ENCODE measurements at places on chromosomes 11 and 22. TPM values are rescaled to one million over a fixed set of nuclear protein-coding genes. Genes with fewer than 3 reads are reported as not detected.
A peak's percentile ranks its signal among the peaks of the same experiment; 100 is the strongest.

The SLC22A8 gene
- total RNA-seq, result not detected

The OR2D2 gene
- 1.3 TPM for total RNA-seq

The DEFB131B gene
- total RNA-seq, result not detected

GRCh38 chr22:36756031-36756430 lies 19.9 kb downstream of the IFT27 start:
- DNase-seq, result no peak
- H3K27me3 ChIP-seq, result no peaks in the 10 kb centered on the region
- H3K27ac ChIP-seq, result no peak overlapping the region
- H3K4me1 ChIP-seq, result no peaks in the 10 kb centered on the region
- no peak overlapping the region for H3K4me3 ChIP-seq

The MTFP1 gene
- 6.4 TPM for total RNA-seq

The GSTT2B gene
- not detected for total RNA-seq

GRCh38 chr11:122240638-122241037 lies 124.6 kb upstream of the BLID start:
- no peak overlapping the region for H3K27ac ChIP-seq
- no peaks in the 10 kb centered on the region for H3K27me3 ChIP-seq
- no peaks in the 10 kb centered on the region for H3K36me3 ChIP-seq
- H3K4me3 ChIP-seq, result no peak overlapping the region

DNA sequence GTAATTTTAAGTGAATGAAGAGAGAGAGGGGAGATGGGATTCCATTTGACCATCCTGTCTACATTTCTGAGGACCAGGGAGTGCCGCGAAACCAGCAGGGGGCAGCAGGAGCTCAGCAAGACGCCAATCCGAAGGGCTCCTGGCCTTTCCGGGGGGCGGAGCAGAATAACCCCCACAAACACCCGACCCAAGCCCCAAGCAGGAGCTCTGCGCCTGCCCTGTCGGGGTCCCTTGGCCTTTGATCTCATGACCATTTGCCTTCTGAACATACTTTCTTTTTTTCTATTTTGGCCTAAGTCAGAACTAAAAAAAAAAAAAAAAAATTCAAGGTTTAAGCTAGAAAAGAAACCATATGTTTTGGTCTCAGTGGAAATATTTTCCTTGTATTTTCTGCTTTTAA lies 21.9 kb upstream of the SCN2B start:
- DNase-seq, result peak; percentile 17
- no peaks in the 10 kb centered on the region for H3K36me3 ChIP-seq
- H3K27ac ChIP-seq, result no peak overlapping the region
- H3K4me3 ChIP-seq, result peak overlapping the region; percentile 38
- H3K4me1 ChIP-seq, result peaks cover 15% of the 10 kb centered on the region

- no peak overlapping the region for H3K4me3 ChIP-seq
- H3K4me1 ChIP-seq, result peaks cover 29% of the 10 kb centered on the region
- H3K27ac ChIP-seq, result no peak overlapping the region
- no peak for DNase-seq
- H3K27me3 ChIP-seq, result no peaks in the 10 kb centered on the region
Measured at GRCh38 chr11:58567889-58568512, 7.7 kb downstream of the LPXN start.

The IRF7 gene
- 45.4 TPM for total RNA-seq

- no peaks in the 10 kb centered on the region for H3K36me3 ChIP-seq
- peak overlapping the region; percentile 40 for H3K4me3 ChIP-seq
- no peak for DNase-seq
- H3K27ac ChIP-seq, result no peak overlapping the region
Measured at GRCh38 chr11:126585388-126585773, 229.9 kb downstream of the ST3GAL4 start.

GRCh38 chr11:13366266-13367026 lies 88.9 kb downstream of the BMAL1 start:
- H3K27me3 ChIP-seq, result no peaks in the 10 kb centered on the region
- H3K4me3 ChIP-seq, result no peak overlapping the region
- no peaks in the 10 kb centered on the region for H3K4me1 ChIP-seq
- H3K36me3 ChIP-seq, result peaks cover 46% of the 10 kb centered on the region
- H3K27ac ChIP-seq, result no peak overlapping the region

GRCh38 chr22:29443452-29443851 lies 5.1 kb downstream of the RFPL1 start:
- no peak overlapping the region for H3K27ac ChIP-seq
- DNase-seq, result no peak
- no peaks in the 10 kb centered on the region for H3K4me1 ChIP-seq
- no peaks in the 10 kb centered on the region for H3K36me3 ChIP-seq

The ARSA gene
- total RNA-seq, result 75.4 TPM

The IRAG1 gene
- 281 TPM for total RNA-seq

GRCh38 chr11:93166194-93166593 lies 31.6 kb downstream of the SLC36A4 start:
- H3K36me3 ChIP-seq, result peaks cover 11% of the 10 kb centered on the region
- no peaks in the 10 kb centered on the region for H3K4me1 ChIP-seq
- no peaks in the 10 kb centered on the region for H3K27me3 ChIP-seq
- no peak overlapping the region for H3K27ac ChIP-seq

The IGLL1 gene
- total RNA-seq, result not detected

The LTO1 gene
- 23.6 TPM for total RNA-seq

The LRRC32 gene
- 133 TPM for total RNA-seq

DNA sequence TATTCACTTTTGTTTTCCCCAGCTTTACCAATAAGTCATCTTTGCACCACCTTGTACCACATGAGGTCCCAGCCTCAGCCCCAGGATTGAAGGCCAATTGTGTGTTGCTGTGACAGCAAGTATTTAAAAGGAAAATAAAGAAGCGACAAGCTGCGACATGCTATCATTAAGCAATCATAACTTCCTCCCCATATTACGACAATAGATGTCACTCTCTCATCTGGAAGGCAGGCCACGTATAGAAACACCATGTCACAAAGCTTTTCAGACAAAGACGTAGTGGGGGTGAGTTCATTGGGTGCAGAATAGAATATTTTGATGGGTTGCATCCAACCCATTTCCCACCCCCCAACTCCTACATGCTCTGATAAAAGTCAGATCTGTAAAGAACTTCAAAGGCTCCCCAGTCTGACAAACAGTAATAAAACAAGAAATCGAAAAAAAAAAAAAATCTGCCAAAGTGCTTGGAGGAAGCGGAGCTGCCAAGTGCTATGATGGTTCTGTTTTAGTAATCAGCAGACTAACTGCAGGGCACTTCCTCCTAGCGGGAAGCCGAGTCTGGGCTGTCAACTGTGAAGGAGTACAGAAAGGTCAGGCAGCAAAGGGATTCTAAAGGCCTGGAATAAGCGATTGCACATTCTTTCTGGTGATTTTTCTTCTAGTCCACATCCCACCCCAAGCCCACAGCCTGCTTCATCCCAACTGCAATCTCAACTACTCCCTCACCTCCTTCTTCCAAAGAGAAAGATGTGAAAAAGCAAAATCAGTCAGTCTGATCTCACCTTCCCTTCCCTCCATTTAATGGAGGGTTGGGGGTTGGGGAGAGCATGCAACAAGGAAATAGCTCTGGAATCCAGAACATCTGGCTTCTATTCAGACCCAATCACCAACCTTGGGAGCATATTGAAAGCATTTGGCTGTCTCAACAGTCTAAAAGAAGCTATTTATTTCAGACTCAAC lies 131.4 kb upstream of the UBASH3B start:
- H3K27ac ChIP-seq, result no peak overlapping the region
- no peak overlapping the region for H3K4me3 ChIP-seq
- no peaks in the 10 kb centered on the region for H3K27me3 ChIP-seq

GRCh38 chr22:45587638-45588505 lies 83.8 kb upstream of the ATXN10 start:
- no peak overlapping the region for H3K4me3 ChIP-seq
- no peak overlapping the region for H3K27ac ChIP-seq
- no peaks in the 10 kb centered on the region for H3K4me1 ChIP-seq
- H3K36me3 ChIP-seq, result peaks cover 6% of the 10 kb centered on the region

The TMEM86A gene
- 5.3 TPM for total RNA-seq

The IFT27 gene
- total RNA-seq, result 15.0 TPM

DNA sequence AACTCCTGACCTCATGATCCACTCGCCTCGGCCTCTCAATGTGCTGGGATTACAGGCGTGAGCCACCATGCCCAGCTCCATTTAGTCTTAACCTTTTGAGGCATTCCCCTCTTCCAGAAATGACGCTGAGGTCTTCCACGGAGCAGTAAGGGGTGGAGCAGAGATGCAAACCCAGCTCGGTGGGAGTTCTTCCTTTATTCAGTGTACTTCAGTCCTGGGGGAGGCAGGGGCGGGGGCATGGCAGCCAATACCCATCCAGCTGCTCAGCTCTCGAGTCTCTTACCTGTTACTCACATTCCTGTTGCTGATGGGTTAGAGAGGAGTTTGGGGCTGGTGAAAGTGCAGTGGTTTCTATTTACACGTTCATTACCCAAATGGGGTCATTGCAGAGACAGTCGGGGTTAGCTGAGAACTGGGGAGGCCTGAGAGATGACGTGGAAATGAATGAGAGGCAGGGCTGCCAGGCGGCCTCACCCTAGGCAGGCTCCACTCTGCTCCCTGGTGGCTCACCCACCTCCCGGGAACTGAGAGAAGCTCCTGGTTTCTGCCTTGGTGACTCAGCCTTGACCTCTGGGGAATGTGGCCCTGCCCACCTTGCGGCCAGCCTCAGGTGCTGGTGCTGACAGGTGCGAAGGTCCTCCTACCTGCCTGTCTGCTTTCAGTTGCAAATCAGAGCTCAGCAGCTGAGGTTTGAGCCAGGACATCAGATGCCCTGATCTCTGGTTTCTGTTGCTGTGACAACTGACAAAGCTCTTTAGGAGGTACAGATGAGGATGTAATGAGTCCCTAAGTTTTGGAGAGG lies 13.4 kb upstream of the ST14 start:
- DNase-seq, result no peak
- peaks cover 20% of the 10 kb centered on the region for H3K36me3 ChIP-seq
- no peaks in the 10 kb centered on the region for H3K27me3 ChIP-seq
- H3K4me3 ChIP-seq, result no peak overlapping the region
- H3K27ac ChIP-seq, result no peak overlapping the region

GRCh38 chr11:71433648-71434450 lies 14.3 kb downstream of the DHCR7 start:
- H3K27ac ChIP-seq, result no peak overlapping the region
- peaks cover 3% of the 10 kb centered on the region for H3K36me3 ChIP-seq
- peaks cover 7% of the 10 kb centered on the region for H3K4me1 ChIP-seq

The RHOD gene
- 51.3 TPM for total RNA-seq

The OR52B2 gene
- total RNA-seq, result not detected

GRCh38 chr11:131894615-131895544 lies 524.5 kb downstream of the NTM start:
- H3K36me3 ChIP-seq, result no peaks in the 10 kb centered on the region
- H3K27ac ChIP-seq, result no peak overlapping the region
- H3K4me1 ChIP-seq, result no peaks in the 10 kb centered on the region
- no peak for DNase-seq
- H3K4me3 ChIP-seq, result no peak overlapping the region
- H3K27me3 ChIP-seq, result no peaks in the 10 kb centered on the region

- H3K4me1 ChIP-seq, result no peaks in the 10 kb centered on the region
- H3K36me3 ChIP-seq, result no peaks in the 10 kb centered on the region
- no peak for DNase-seq
- H3K4me3 ChIP-seq, result no peak overlapping the region
- H3K27ac ChIP-seq, result no peak overlapping the region
Measured at GRCh38 chr11:70521475-70522308, 123.4 kb downstream of the CTTN start.

GRCh38 chr11:13114566-13115379 lies 105.7 kb downstream of the RASSF10 start:
- H3K36me3 ChIP-seq, result no peaks in the 10 kb centered on the region
- H3K27ac ChIP-seq, result no peak overlapping the region
- no peak for DNase-seq
- no peak overlapping the region for H3K4me3 ChIP-seq

DNA sequence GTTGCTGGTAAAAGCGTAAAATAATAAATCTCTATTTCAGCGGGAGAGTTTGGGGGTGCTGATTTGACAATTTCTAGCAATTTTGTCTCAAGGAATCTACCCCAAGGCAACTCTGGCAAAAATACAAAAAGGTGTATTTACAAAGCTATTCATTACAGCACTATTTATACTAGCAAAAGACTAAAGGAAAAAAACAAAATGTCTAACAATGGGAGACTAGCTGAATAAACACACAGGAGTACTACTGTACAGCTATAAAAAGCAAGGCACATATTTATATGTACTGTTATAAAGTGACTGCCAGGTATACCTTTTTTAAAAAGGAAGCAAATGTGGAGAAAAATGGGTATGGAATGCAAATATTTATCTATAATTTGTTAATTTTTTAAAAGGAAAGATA lies 32.7 kb downstream of the SLC35F2 start:
- no peaks in the 10 kb centered on the region for H3K27me3 ChIP-seq
- no peaks in the 10 kb centered on the region for H3K36me3 ChIP-seq
- peaks cover 4% of the 10 kb centered on the region for H3K4me1 ChIP-seq
- no peak overlapping the region for H3K4me3 ChIP-seq
- no peak overlapping the region for H3K27ac ChIP-seq

The CD6 gene
- 2.2 TPM for total RNA-seq

DNA sequence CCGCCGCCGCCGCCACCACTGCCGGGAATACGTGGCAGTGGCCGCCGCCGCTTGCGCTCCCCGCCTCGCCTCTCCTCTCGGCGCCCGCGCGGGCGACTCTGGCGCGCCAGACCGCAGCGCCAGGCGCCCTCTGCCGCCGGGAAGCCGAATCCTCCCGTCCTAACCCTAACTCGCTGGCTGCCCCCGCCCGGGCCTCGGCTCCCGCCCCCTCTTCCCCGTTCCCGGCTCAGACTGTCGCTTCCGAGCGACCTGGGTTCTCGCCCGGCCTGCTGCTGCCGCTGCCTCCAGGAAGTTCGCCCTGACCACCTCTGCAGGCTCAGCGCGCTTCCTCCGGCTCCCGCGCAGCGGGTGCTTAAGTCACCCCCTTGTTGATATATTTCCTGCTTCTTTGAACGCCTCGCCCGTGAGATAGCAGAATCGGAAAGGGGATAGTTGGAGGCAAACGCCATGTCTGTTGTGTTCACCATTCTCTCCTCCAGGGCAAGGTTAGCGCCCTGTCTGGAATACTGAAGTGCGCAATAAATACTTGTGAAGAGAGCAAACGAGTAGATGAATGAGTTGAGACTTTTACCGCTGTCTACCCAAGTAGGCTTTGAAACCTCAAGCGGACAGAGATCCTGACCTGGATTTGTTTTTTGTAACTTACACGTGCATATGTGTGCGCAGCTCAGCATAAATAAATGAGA lies at the start of gene SMCO4:
TSS of gene SMCO4 (minus strand) at position 100 of the 686 bp plus-strand sequence. CDS start 64,202 bp downstream, outside the sequence.
- peak within 1 kb of the TSS; percentile 89 for H3K4me3 ChIP-seq
- DNase-seq, result no peak
- no peaks in the 10 kb centered on the region for H3K27me3 ChIP-seq
- no peaks in the 10 kb centered on the region for H3K36me3 ChIP-seq
- peaks cover 6% of the 10 kb centered on the region for H3K4me1 ChIP-seq

DNA sequence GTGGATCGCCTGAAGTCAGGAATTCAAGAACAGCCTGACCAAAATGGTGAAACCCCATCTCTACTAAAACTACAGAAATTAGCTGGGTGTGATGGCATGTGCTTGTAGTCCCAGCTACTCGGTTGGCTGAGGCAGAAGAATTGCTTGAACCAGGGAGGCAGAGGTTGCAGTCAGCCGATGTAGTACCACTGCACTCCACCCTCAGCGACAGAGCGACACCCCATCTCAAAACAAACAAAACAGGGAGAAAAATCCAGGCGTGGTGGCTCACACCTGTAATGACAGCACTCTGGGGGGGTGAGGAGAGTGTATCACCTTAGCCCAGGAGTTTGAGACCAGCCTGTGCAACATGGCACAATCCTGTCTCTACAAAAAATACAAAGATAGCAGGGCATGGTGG lies 802.3 kb upstream of the ARHGAP42 start:
- no peak overlapping the region for H3K27ac ChIP-seq
- no peaks in the 10 kb centered on the region for H3K36me3 ChIP-seq

The CD44 gene
- total RNA-seq, result 613 TPM
